HEK293T (cell line): ENCODE measurements at places on chromosomes 16 and 17.
A peak's percentile ranks its signal among the peaks of the same experiment; 100 is the strongest.

DNA sequence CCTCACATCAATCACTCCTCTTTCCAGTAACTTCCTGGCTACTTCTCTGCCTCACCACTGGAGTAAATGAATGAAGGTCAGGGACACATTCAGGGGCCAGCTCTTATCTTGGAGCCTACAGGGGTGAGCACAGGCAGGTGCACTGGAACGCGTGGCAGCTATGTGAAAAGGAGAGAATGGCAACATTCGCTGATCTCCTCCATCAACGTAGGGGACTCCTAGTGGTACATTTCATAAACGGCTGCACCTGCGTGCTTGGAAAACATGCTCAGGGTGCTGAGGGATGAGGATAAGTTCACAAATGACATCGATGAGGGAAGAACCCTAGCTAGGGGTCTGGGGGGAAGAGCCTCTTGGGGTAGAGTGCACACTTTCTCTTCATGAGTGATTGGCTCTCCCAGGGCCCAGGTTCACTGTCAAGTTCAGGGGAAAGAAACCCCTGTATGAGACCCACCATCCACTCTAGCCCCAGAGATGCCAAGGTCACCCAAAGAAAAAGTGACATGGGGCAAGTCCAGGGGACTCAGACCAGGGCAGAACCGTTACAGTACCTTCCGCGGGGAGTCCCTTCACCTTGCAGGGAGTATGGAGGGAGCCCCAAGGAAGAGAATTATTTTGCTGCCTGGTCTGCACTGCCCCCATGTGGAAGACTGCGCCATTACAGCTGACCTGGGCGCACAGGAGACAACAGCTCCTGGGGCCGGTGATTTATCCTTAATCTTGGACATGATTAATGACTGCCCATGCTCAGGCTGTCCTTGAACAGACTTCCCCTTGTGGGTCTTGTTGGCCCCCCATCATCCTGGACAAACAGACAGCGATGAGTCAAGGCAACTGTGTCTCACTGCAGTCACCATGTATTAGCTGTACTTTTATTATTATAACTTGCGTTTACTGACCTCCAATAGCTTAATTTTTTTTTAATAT, 30.1 kb downstream of the VAC14 start:
- DNase-seq: peak; percentile 67

DNA sequence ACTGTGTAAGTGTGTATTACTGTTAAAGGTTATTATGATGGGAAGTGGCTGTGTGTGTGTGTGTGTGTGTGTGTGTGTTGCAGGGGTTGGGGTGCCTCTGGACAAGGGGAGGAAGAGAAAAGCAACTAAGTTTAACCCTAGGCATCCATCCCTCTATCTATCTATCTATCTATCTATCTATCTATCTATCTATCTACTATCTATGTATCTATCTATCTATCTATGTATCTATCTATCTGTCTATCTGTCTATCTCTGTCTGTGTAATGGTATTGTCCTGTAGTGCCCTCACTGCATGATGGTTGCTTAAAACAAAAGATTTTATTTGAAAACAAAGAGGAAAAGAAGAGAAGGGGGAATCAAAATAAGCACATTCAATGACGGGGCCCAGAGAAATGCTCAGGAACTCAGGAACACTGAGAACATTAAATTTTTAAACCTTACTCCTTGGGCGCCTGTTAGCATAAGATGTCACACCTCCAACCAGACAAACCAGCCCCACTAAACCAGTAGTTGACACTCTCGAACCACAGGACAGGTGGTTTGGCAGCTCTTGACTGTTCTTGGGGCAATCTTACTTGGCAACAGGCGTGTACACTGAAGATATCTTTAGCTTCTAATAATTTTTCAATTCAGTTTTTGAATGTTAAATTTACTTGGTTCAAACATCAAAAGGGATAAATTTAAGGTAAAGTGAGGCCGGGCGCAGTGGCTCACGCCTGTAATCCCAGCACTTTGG, 5.1 kb upstream of the RPL26 start:
- no peak for DNase-seq

DNA sequence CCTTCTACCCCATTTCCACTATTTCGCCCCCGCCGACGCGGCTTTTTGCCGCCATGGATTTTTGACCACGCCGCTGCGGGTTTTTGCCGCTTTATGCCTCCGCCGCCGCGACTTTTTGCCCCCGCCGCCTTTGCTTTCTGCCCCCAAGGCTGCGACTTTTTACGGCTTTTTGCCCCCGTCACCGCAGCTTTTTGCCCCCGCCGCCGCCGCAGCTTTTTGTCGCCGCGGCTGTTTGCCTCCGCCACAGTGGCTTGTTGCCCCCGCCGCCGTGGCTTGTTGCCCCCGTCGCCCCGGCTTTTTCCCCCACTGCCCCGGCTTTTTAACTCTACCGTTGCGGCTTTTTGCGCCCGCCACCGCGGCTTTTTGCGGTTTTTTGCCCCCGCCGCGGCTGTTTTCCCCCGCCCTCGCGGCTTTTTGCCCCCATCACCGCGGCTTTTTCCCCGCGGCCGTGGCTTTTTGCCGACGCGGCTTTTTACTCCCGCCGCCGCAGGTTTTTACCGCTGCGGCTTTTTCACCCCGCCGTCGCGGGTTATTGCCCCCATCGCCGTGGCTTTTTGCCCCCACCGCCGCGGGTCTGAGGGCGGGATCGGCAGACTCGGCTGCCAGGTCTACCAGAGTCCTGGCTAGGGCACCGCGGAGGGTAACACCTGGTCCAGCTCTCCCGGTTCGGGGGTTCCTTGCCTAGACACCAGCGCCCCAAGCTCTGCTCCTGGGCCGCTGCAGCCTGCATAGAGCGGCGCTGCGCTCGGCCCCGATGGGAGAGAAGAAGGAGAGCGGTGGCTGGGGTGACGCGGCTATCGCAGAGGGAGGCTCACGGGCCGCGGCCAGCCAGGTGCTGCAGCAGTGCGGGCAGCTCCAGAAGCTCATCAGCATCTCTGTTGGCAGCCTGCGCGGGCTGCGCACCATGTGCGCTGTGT, 562.7 kb upstream of the WSB1 start:
- DNase-seq: no peak

DNA sequence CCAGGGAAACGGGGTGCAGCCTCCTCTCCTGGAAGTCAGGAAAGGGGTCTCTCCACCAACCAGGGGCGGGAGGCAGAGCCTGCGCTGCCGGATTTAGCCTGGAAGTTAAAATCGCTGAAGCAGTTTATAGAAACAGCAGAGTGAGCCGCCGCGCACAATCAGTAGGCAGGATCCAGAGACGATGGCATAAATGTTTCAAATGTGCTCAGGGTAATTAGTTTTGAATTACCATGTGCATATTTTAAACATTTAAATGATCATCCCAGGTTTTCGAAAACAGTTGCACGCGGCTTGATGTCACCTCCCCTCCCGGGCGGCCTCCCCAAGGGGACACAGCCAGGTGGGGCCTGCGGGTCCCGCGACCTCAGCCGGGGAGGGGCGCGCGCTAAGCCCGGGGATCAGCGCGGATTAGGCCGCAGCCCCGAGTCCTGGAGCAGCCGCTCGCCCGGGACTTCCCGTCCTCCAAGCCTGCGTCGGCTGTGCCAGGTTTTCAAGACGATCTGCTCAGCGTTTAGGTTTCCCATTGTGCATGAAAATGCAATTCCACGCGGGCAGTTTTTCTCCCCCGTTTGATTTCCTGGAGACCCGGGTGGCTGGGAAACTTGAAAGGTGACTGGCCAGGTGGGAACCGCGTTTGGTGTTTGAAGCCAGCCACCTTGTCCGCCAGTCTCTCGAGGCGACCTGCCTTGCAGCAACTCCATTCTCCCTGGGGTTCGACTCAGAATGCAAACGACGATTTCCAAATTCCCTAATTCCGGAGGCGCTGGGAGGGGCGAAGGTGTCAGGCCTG, 78.3 kb downstream of the RPA1 start:
- DNase-seq: no peak

GRCh38 chr17:77881545-77881944, 77.0 kb upstream of the TNRC6C start:
- DNase-seq: no peak
